ENCODE measurements at places on chromosomes 3 and 15. TPM values are rescaled to one million over a fixed set of nuclear protein-coding genes. Genes with fewer than 3 reads are reported as not detected.

SERPINI2 gene
- not detected for total RNA-seq

TMCO5A gene
- total RNA-seq: not detected

HYAL1 gene
- 2.6 TPM for total RNA-seq

MINDY2 gene
- total RNA-seq: 9.4 TPM

MYRIP gene
- total RNA-seq: 1.0 TPM

ATP13A5 gene
- total RNA-seq: not detected

SLC6A11 gene
- not detected for total RNA-seq

ZNF770 gene
- total RNA-seq: 22.4 TPM

CLASP2 gene
- total RNA-seq: 114 TPM

CELF6 gene
- 1.0 TPM for total RNA-seq

ALPK3 gene
- total RNA-seq: 33.4 TPM

ACKR4 gene
- total RNA-seq: 2.1 TPM

CRYGS gene
- total RNA-seq: 1.0 TPM

ITIH1 gene
- total RNA-seq: under 0.01 TPM

ERICH6 gene
- total RNA-seq: not detected

GPR27 gene
- total RNA-seq: 1.6 TPM

GPR87 gene
- total RNA-seq: not detected

SLC28A1 gene
- total RNA-seq: 0.52 TPM

CACNA1D gene
- total RNA-seq: 5.7 TPM

OR5K2 gene
- total RNA-seq: not detected

ITPKA gene
- not detected for total RNA-seq

WDR48 gene
- total RNA-seq: 39.1 TPM

SUMF1 gene
- 28.2 TPM for total RNA-seq

SLCO3A1 gene
- 4.7 TPM for total RNA-seq

GCHFR gene
- 1.6 TPM for total RNA-seq

UACA gene
- total RNA-seq: 100 TPM

NPRL2 gene
- 15.7 TPM for total RNA-seq

CPNE9 gene
- total RNA-seq: 0.52 TPM

SLC28A2 gene
- not detected for total RNA-seq

KNG1 gene
- 0.52 TPM for total RNA-seq

CHL1 gene
- 9.9 TPM for total RNA-seq

DLL4 gene
- 11.5 TPM for total RNA-seq

GHSR gene
- total RNA-seq: not detected

IL12A gene
- total RNA-seq: 0.52 TPM

EXD1 gene
- not detected for total RNA-seq

IL16 gene
- total RNA-seq: 4.7 TPM

C3orf62 gene
- total RNA-seq: 1.6 TPM

MEGF11 gene
- 0.52 TPM for total RNA-seq

METTL6 gene
- total RNA-seq: 42.3 TPM

AGTR1 gene
- 41.8 TPM for total RNA-seq

FEZF2 gene
- not detected for total RNA-seq

ALS2CL gene
- total RNA-seq: 5.2 TPM

ADGRG7 gene
- total RNA-seq: not detected

SEMA5B gene
- total RNA-seq: 8.4 TPM

COL8A1 gene
- total RNA-seq: 1.6 TPM

PLIN1 gene
- 39.7 TPM for total RNA-seq

MESP1 gene
- total RNA-seq: 0.52 TPM

TEX55 gene
- total RNA-seq: not detected

PLSCR5 gene
- not detected for total RNA-seq

FETUB gene
- not detected for total RNA-seq

DMXL2 gene
- 20.9 TPM for total RNA-seq

ENTPD3 gene
- total RNA-seq: 1.6 TPM

TMC3 gene
- not detected for total RNA-seq

Measured in skeletal muscle tissue (tissue), 5 donors.